8988T (cell line): ENCODE measurements at places on chromosomes 3 and 15.

- no peak for DNase-seq
These were observed 220.6 kb upstream of the SGO1 start for GRCh38 chr3:20406611-20407011.

DNA sequence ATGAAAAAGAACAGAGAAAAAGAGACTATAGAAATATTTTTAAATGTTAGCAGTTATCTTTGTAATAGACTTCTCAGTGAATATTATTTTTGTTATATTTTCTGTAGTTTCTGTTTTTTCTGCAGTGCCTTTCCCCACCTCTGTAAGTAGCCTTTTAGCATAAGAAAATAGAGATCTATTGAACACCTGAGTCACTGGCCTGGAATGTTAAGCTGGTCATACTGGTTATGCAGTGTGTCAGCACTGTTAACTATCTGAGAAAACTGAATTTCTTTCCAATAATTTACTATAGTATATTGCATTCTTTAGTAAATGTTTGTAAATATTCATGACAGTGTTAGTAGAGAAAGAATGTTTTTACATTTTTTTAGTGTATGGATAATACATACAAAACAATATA lies 79.8 kb downstream of the NECTIN3 start:
- DNase-seq, result no peak

DNA sequence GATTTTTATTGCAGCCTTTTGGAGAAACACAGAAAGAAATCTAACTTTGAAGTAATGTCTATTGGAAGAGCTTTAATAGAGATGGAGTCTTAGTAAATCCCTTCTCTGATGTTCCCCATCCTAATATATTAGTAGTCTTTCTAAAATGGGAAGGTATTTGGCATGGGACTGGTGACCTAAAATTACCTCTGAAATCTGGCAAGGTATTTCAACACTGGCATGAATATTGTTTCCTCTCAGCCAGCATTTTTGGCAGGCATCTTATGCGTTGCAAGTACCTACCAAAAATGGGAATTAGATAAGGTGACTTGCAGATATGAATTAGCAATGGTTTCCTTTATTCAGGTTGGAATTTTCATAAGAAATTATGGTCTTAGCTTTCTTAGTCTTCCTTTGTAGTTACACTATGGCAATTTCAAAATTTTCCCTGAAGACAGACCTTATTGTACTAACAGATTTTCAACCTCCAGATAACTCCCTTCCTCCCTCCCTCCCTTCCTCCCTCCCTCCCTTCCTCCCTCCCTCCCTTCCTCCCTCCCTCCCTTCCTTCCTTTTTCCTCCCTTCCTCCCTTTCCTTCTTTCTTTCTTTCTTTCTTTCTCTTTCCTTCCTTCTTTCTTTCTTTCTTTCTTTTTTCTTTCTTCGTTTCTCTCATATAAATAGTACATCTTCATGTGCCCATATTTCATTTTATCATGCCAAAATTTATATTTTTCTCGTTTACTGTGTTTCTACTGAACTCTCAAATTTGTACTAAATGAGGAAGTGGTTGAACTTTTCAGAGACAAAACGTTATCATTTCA lies 168.2 kb upstream of the KCNMB2 start:
- DNase-seq, result no peak

GRCh38 chr3:154953538-154953937 lies 126.6 kb upstream of the MME start:
- DNase-seq, result no peak

DNA sequence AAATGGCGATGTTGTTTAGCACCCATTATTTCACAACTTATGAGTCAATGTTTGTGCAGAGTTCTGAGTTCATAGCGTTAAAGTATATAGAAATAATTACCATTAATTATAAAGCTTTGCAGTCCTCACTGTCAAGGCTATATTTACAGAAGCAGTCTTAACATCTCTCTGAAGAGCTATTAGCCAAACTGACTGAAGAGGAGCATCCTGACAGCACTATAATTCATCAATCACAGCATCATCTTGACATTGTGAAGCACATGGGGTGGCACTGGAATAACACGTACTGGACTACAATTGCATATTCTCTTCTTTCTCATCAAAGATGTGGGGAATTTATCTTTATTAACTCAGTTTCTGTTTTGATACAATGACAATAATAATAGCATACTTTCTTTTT lies 260.6 kb upstream of the MME start:
- DNase-seq, result no peak

DNA sequence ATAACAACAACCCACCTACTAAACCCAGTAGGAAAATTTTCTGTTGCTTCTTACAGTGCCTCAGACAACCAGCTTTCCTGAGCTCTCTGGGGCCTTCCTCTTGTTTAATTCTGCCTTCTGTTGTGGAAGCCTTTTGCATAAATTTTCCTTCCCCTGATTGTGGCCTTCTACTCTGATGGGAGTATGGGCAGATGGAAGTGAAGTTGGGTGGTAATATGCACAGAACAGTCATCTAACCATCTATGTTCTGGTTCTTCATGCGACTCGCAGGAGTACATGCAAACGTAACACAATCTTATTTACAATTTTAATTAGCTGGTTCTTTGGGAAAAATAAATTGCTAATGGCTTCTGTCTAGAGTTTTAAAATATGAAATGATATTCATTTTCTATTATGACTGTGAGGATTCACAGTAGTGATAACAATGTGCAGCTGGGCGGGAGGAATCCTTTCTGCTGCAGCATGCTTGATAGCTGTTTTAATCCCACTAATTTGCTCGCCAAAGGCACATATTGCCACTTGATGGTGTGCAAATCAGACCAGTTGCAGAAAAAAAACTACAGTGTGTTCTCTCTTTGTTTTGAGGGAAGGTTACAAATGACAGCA lies 311.5 kb upstream of the ROPN1 start:
- no peak for DNase-seq

DNA sequence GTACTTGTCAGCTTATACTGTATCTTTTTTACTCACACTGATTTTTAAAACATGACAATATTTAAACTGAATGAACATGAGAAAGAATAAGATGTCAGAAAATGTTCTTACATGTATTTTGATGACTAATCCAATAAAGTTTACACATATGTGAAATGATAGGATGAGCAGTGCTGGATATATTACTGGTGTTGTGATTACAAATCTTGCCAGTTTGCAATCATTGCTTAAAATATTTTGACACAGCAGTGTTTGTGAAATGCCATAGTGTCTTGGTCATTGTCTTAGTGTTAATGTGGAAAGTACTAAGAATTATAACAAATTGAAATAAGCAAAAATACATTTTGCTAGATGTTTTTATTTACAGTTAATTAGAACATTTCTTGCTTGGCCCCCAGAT lies 118.7 kb upstream of the MLF1 start:
- DNase-seq, result no peak

DNA sequence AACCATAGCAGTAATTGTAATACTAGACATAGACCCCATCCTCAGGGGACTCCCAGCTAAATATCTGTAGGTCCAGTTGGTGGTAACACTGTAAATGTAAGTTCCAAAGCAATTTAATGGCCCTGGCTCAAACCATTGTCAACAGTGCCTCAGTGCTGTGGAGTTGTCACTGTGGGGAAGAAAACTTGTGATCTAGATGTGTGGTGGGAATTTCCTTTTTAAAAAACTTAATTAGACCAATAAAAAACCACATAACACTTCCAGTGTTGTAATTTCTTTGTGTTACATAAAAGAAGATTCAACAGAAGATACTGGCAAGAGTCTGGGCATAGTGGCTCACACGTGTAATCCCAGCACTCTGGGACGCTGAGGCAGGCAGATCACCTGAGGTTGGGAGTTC lies 138.6 kb upstream of the UMPS start:
- DNase-seq, result no peak

DNA sequence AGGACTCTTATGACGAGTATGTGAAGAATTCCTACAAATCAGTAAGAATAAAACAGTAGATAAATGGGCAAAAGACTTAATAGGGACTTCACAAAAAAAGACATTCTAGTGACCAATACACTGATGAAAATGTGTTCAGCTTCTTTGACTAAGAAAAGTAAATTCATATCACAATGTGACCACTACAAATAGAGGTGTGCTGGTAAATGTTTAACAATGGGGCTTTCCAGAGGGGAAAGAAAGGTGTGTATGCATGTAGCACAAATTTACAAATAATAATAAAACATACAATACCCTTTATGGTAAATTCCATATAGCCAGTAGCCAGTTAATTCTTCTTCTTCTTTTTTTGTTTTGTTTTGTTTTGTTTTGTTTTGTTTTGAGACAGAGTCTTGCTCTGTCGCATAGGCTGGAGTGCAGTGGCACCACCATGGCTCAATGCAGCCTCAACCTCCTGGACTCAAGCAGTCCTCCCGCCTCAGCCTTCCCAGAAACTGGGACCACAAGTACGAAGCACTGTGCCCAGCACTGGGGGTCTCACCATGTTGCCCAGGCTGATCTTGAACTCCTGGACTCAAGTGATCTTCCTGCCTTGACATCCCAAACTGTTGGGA lies 17.5 kb upstream of the NMD3 start:
- no peak for DNase-seq

GRCh38 chr3:13256845-13257244 lies 163.3 kb downstream of the NUP210 start:
- DNase-seq, result no peak

DNA sequence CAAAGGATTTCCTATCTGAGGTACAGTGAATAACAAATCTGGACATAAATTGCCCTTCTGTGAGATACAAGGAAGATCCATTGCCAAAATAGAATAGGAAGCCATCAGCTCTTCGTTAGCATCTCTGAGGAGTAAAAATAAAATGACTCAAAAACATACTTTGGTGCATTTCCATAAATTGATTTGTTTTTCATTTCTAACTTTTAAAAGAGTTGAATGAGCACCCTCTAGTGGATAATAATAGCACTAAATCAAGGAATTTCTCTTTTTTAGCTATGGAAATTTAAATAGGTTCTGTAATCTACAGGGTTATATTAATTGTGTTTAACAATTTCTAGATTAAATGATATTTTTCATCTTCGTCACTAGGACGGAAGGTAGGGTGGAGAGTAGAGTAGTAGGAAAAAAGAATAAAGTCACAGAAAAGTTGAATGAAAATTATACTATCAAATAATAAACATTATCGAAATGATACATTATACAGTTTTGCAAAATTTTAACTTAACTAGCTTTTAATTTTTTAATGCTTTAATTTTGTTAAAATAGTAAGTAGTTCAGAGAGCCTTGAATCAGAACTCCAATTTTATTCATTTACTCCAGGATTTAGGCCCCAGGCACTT lies 6.4 kb downstream of the NSUN3 start:
- DNase-seq, result no peak

- DNase-seq, result no peak
These were observed 392.6 kb upstream of the ADAMTS9 start for GRCh38 chr3:65080432-65080831.

DNA sequence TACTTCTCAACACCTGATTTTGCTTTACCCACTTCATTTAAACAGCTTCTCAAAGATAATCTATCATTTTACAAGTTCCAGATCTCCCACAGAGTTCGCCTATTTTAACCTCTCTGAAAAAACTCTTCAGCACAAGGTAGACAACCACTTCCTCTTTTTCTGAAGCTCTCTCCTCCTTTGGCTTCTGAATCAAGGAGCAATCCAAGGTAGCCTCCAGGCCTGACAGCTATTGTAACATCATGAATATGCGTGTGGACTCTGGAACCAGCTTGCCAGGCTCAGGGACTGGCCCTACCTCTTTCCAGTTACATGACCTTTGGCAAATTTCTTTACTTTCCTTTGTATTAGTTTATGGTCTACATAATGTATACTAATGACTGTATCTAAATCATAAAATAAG lies 405.9 kb upstream of the ZNF385D start:
- no peak for DNase-seq

DNA sequence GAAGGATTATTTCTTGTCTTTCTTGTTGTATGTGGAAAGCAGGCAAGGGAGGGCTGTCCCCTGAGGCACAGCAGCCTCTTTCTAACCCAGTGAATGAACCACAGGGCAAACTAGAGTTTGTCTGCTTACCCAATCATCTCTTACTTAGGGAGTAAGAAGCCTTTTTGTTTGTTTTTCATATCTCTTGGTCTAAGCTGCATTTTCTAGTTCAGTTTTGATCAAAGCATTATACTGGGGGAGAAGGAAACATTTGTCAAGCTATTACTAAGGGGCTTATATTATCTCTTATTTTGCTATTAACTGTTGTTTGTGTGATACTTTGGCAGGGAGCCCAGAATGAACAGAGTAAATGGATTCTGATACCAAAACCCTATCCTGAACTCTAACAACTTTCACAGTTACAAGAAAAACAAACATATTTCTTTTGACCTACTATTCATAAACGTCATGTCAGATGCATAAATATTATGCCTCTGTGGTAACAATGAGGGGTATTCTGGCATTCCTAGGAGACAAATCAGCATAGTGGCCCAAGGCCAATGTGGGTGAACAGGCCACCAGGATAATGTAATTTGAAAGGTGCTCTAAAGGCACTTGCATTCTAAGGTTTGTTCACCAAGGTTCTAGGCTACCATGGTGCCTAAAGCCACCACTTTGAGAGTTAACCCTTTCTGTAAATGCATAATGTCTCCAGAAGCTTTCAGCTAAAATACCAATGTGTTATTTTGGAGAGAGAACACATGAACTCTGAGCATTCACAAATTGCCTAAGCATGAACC lies 271.6 kb upstream of the ZPLD1 start:
- DNase-seq, result no peak

- DNase-seq, result no peak
These were observed 191.9 kb upstream of the TSC22D2 start for GRCh38 chr3:150216041-150216811.

DNA sequence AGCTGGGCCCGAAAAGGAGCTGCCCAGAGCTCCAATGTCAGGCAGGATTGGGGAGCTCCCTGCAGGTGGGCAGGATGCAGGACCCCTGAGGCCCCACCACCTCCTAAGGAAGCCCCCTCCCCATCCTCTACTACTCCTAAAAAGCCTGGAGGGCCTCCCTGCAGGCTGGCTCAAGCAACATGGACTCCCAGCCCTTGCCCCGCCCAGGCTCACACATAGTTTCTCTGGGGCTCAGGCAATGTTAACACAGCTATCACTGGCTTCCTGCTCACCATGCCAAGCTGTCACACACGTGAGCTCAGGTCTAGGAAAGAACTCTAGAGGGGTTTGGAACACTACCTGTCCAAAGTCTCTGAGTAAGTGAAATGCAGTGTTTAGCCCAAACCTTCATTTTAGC lies 65.4 kb upstream of the ZNF148 start:
- DNase-seq, result no peak

GRCh38 chr15:83999396-84000135 lies 236.0 kb upstream of the GOLGA6L4 start:
- no peak for DNase-seq

DNA sequence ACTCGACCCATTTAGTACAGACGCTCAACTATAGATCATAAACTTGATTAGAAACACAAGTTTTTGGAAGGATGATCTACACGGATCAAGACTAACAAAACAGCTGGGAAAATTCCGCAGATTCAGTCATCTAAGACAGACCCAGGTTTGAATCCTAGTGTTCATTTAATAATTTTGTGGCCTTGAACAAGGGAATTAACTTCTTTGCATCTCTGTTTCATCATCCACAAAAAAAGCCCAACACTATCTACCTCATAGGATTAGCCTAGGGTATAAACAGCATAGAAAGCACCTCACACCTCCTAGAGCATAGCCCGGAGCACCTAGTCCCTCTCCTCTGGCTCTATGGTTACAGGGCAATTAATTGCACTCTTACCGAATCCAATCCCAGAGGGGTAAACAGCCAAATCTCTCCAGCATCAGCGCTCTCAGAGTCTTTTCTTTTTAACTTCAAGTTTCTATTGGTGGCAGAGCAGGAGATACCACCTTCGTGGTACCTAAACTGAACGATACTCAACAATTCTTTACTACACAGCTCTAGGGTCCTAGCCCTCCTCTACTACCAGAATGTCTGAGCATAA lies 3.5 kb downstream of the TBL1XR1 start:
- DNase-seq, result no peak
